ENCODE measurements at places on chromosomes 6 and 20.
A peak's percentile ranks its signal among the peaks of the same experiment; 100 is the strongest.

DNA sequence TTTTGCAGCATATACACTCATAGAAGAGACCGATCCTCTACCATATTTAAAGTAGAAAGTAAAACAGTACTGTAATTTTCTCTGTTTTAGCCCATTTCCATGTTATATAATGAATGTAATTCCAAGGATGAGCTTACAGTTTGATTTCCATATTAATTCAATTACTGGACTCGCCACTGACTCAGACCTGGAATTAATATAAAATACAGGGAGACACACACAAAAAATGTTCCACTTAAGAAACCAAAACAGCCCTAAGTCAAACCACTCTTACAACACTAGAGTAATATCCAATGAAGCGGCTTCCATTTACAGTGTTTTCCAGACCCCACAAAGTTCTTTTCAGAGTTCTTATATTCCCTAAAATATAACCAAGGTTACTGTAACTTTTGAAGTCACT, 110.6 kb downstream of the BACH2 start:
- peak; percentile 21 for DNase-seq

DNA sequence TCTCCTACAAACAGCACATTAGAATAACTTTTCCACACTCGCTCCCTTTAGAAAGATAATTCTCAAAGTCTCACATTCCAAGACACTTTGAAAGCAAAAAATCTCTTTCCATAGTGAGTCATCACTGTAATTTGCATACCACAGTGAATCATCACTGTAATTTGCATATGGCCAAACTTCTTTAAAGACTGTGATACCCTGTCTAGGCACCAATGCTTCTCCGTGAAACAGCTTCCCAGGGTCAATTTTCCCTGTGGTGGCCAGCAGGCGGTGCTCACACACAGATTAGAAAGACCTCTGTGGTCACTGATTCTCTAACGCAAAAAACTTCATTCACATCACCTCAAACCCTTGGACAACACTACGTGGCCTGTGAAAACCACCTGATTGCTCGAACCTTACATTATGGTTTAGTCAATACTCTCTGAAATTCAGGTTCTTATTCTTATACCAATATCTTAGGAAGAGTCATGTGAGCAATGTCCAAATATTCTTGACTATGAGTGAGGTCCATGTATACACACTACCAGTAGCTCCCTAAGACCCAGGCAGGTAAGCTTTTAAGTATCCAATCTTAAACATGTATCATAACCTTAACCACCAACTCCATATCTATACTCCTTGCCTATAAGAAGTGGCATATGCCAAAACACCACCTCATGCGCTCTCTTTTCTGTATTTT, 78.5 kb upstream of the PHACTR1 start:
- peak; percentile 72 for DNase-seq

DNA sequence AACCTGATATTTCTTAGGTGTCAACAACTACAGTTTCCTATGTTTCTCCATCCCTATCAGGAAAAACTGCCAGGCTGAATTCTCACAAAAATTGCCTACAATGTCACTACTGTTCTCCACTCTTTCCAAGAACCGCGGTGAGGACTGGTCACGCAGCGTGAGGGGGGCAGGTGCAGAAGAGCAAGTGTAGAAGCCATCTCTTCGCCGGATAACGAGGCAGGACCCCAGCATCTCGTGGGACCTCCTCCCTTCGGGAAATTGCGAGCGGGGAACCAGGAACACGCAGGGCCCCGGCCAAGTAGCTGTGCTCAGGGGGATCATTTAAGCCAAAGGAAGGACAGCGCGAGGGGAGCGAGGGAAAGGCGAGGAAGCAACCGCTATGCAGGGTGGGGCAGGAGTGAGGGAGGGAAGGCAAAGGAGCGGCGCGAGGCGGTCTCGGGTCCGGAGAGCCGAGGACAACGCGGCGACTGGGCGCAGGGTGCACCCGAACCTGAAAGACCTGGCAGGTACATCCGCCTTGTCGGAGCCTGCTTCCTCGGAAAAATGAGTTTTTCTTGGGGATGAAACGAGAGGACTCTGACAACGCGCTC, 559 bp downstream of the APMAP start:
- DNase-seq, result no peak

DNA sequence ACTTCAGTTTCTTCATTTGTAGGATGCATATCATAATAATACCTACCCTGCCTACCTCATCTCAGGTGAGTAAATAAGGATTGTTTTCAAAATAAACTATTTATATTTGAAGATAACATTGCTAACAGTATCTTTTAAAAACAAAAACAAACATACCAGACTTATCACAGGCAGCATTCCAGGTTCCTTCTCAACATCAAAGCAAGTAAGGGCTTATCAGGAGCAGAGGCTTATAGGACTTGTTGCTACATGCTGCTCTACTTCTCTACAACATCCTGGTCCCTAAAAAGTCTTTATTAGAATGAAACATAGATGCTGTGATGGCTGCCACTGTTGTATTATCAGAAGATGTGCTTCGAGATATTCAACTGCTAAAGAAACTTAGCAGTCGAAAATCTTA, 149.2 kb upstream of the PRDM1 start:
- DNase-seq, result no peak

- no peak for DNase-seq
Measured at GRCh38 chr6:55282115-55282514, 45.2 kb upstream of the GFRAL start.

DNA sequence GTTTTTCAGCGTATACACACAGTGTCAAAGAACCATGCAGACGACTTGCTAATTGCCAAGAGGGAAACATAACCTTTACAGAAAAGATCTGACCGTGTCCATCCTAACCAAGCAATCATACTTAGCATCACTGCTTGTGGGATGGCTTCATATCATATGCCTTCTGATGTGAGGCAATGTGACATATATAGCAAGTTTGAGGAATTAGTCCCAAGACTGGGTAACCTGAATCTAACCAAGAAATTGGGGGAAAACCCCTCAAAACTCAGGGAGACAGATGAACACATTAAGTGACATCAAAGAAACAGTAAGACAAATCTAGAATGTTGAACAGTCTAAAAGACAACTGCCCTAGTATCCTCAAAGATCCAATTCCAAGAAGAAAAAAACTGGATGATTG, 18.4 kb downstream of the GNL1 start:
- DNase-seq, result no peak

GRCh38 chr6:139970591-139970991, 596.1 kb upstream of the CITED2 start:
- no peak for DNase-seq

- no peak for DNase-seq
Measured at GRCh38 chr6:27187231-27188060, 60.1 kb upstream of the PRSS16 start.

GRCh38 chr20:10094566-10095173, 59.9 kb downstream of the ANKEF1 start:
- DNase-seq, result no peak

DNA sequence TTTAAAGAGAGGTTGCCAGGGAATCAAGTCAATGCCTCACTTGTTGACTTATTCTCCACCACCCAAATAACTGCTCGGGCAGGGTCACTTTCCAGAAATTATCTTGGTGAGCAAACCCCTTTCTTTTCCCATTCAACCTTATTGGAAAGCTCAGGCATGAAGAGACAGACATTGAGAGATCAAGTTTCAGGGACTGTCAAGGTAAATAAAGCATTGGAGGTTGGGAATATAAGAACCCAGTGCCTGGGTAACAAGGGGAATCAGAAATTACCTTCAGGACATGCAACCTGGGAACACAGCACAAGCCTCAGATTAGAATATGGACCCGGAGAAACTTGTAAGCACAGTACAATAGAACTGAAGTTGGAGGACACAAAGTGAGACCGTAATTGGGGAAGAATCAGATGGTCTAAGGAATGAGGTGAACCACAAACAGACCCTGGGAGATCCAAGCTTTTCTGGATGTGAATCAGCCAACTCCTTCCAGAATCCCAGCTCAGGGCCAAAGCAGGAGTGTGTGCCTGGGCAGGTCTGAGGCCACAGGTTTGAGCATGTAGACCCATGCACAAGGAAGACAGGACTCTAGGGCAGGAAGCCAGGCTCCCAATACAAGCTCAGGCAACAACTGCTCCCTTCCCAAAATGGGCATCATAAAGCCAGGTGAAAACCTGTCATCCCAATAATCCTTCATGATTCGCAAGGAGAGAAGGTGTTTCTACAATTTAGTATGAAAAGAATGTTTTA, 512.8 kb downstream of the MAFB start:
- DNase-seq, result no peak

DNA sequence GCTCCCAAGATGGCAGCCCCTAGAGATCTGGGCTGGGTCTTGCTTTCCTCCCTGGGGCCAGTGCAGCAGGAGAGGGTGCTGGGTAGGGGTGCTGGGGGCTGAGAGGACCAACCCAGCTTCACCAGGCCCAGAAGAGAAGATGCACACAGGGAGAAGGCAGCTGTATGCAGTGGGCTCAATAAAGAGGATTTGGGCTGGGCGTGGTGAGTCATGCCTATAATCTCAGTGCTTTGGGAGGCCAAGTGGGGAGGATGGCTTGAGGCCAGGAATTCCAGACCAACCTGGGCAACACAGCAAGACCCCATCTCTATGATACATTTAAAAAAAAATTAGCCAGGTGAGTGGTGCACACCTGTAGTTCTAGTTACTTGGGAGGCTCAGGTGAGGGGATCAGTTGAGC, 25.7 kb upstream of the EMILIN3 start:
- DNase-seq, result no peak

DNA sequence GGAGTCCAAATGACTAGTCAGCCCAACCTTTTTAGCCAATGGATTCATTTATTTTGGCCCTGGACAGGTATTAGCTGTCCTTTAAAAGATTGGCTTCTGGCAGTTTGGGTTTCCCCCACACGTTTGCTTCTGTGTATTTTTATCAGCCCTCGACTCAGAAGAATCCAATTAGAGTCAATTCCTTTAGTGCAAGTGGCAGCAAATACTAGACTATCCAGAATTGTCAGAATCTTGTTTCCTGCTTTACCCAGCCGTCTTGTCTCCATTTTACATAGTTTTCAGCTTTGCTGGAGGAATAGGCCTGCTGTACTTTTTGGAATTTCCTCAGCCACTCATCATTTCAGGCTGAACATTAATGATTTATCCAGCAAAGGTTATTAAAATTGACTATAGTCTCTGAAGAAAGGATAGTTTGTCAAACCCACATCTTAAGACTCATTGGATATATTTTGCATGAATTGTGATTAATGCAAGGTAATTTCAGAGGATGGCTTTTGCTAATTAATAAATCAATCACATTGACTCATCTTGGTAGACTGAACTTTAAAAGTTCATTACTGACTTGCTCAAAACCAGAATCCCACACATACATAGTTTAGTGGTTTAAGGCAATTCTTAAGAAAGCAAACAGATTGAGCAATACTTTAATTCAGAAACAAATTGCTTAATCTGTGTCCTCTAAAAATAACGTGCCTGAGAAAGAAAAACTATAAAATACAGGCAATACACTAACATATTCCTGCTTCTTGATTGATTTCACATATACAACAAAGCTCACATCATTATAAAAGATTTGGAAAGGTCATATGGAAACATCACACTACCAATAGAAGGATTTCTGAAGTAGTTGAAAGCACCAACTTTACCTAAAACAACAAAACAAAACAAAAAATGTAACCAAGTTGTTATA, 62.9 kb upstream of the ZNF217 start:
- DNase-seq, result peak; percentile 78

DNA sequence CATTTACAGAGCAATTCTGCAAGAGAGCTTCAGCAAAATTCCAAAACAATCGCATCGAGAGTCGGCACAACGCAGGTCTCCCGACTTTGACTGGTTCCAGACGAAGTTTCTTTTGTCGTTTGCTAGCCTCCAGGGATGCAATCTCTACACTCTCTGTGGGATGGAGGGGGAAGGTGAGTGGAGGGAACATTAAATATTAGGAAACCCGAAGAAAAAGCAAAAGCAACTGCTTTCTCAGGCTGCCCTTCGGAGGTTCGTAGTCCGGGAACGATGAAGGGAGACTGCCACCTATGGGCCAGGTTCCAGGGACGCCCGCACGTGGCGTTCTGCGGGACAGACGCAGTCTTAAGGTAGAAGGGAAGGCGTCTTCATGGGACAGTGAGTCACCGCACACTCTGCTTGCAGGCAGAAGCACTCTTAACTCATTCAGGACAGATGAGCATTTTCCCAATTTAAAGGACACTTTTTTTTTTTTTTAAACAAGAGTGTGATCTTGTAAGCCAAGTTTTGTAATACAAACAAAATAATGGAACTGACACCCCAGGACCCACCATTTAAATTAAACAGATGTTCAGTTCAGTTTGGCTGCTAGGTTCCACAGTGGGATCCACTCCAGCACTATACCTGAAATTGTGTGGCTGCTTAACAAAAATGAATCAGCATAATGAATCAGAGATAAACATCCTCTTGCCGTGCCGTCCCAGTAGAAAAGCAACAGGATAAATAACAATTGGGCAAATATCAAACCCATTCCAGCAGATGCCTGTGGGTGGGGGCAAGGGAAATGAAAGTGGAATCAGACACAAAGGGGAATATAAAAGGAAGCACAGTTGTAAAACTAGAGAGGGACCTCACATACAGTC, 65.8 kb upstream of the ARMC2 start:
- DNase-seq, result peak; percentile 62

DNA sequence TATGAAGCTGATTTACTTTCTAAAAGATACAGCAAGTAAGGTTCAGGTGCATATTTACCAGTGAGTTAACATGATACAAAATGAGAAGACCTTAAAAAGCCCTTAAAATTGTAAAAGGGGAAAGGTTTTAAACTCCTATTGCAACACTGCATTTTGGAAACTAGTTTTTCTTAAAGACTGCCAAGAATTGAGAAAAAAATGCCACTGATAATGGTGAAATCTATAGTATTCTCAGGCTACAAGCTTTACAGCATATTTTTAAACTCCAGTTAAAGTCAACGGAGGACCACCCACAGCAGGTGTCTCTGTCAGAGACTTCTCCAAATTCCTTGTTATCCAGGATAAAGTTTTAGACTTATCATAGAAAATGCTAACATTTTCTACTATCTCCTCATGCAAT, 53.6 kb downstream of the ELOVL5 start:
- no peak for DNase-seq

GRCh38 chr6:166296035-166296883, 11.9 kb downstream of the PRR18 start:
- DNase-seq, result no peak

DNA sequence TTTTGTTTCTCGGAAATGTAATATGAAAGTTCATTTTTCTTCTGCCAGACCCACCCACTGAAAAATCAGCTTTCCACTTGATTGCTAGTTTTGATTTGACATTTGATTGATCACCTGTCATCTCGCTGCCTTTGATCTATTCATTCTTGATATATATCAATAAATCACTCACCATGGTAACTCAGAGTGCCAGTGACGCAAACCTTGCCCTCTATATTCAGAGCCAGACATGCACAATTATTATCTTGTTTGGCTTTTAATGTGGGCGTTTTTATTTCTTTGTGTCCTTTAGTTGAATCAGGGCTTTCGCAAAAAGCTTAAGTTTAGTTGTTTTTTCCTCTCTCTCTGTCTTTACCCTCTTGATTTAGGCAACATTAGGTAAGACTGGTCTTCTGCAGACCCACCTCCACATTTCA, 2.0 kb downstream of the TSHZ2 start:
- DNase-seq, result no peak

All from fibroblast of skin of left quadriceps (primary cell).